Retina (tissue), 1 donor: ENCODE measurements at places on chromosomes 3 and 15.
A peak's percentile ranks its signal among the peaks of the same experiment; 100 is the strongest.

GRCh38 chr3:147507638-147508286, 98.6 kb downstream of the ZIC1 start:
- no peak for DNase-seq

- DNase-seq: no peak
Measured at GRCh38 chr3:40718209-40718608, 193.4 kb downstream of the ZNF621 start.

- DNase-seq: no peak
Measured at GRCh38 chr15:53527996-53528395, 231.5 kb downstream of the WDR72 start.

DNA sequence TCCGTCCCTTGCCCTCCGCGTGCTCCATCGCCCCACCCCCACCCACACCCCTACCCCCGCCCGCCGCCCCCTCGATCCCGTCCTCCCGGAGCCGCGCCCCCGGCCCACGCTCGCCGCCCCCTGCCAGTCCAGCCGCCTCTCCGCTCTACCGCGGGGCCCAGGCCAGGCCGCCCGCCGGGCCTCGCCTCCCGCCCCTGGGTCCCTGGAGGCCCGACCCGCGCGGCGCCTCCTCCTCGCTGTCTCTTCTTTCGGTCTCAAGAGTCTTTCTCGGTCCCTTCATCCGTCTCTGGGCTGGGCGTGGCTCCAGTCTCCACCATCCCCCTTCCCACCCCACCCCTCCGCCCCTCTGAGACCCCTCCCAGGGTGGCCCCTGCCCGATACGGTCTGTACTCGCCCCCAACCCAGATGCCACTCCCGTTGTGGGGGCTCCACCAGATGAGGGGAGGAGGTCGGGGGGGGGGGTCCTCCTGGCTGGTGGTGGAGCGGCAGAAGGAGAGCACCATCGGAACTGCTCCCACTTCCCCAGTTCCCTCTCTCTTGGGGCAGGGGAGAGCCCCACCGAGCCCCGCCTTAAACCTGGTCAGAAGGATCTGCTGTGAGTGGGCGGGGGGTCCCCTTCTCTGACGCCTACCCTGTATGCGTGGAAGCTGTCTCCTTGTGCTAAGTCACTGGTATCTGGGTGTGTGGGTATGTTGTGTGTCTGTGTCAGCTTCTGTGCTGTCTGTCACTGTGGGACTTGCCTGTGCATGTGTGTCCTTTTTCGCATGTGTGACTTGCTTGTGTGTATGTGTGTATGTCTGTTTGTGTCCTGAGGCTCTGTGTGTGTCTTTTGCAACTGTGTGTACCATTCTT, 1.0 kb downstream of the PRKCD start:
- peak; percentile 54 for DNase-seq

DNA sequence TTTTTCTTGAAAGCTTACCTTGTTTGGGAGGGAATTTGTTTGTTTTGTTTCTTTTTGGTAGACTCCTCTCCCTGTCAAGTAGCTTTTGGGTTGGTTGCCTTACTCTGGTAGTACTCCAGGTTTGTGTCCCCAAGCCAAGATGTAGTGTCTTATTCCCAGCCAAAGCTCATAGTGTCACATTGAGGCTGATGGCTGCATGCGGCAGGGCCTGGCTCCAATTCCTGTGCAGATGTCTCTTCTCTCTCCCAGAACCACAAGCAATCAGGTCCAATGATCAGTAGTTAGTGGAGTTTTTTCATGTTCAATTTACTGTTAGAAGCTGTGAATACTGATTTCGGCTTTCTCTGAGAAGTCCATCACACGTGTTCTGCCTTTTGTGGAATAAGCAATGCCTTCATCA, 221.1 kb upstream of the THBS1 start:
- DNase-seq: no peak

DNA sequence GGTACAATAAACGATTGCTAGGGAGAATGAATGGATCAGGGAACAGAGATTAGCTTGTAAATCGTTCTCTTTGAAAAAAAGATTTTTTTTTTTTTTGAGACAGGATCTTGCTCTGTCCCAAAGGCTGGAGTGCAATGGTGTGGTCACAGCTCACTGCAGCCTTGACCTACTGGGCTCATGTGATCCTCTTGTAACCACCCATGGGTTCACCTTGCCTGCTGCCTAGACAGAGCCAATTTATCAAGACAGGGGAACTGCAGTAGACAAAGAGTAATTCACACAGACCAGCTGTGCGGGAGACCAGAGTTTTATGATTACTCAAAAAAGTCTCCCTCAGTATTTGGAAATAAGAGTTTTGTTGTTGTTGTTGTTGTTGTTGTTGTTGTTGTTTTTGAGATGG, 39.6 kb downstream of the METTL6 start:
- DNase-seq: no peak

GRCh38 chr15:88832820-88833730, 29.8 kb downstream of the ACAN start:
- DNase-seq: no peak

DNA sequence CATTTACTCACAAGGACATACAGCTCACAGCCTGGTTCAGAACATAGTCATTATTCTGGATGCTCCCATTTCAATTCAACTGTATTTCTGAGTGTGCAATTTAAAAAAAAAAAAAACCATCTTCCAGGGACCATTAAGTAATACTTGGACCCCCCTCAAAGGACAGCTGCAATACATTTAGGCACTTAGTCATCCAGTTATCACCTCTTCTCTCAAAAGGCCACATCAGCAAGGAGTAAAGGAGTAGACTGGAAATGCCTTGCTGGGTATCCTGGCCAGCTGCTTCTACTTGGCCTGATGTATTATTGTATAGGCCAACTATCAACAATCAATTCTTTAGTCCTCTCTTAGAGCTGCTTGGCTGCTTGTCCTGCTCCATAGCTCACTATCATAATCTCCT, 211.4 kb upstream of the SETMAR start:
- no peak for DNase-seq

DNA sequence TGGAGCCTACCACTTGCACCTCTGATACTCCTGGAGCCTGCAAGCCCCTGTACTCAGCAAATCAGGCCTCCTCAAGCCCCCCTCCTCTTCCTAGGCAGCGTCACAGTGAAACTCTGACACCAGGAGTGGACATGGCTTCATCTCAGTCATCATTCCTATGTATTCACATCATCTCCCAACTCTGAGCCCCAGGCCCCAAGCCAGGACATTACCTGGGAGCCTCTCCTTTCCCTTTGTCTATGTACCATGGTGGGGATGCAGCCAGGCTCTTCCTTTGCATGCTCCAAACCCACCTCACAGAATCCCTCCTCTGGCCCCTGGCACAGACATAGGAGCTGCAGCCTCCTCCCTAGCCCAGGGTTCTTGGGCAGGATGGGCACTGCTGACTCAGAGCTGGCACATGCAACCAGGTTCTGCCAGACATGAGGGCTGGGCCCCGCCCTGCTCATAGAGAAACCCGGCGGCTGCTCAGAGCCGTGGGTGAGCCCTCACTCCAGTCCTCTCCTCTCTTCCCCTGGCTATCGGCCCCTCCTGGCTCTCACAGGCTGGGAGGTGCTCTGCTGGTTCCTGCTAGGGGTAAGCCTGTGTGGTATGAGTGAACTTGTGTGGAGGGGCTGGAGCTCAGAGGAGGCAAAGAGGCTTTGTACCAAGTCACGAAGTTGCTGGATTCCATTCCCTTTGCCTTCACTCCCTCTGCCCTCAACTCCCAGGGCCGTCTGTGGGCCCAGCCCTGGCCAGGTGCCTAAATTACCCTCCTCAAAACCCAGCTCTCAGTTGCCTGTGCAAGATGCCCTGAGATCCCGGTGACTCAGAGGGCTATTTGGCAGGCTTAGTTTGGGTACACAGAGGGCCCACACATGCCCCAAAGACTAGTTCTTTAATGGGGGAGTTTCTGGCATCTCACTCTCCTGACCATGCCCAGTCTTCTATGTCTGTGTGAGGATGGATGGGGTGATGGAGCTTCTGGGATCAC, 1.9 kb upstream of the PLCD1 start:
- no peak for DNase-seq

DNA sequence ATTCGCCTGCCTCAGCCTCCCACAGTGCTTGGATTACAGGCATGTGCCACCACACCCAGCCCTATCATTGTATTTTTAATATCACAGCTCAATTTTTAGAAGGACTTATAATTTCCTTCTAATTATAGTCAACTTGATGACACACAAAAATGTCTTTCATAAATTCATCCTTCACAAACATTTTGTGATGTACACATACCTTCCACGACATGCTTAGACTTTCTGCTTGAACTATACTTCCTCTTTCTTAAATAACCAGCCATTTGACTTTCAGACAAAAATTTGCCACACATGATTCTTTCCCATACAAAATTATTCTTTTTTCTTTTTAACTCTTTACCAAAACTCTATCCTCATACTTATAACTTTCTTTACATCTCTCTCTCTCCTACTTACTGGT, 48.4 kb upstream of the CCK start:
- DNase-seq: no peak

GRCh38 chr15:86373147-86373546, 293.5 kb downstream of the AGBL1 start:
- no peak for DNase-seq
